ENCODE measurements at places on chromosomes 7 and 10.

DNA sequence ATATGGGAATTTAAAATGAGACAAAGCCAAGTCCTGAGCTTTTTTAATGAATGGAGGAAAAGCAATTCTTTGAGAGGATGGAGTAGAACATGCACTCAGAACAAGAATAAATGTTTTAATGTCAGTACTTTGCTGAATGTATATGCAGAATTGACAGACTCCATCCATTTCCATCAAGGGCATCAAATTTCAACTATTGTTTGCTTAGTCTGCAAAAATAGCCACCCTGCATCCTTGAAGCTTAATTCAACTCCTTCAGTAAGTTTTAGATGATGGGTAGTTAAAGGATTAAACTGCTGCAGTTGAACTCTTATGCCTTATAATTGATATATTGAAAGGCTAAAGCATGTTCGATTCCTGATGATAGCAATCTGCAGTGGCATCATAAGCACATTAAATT is 99.7 kb upstream of the IFRD1 start:
- DNase-seq = no peak

- DNase-seq = no peak
Measured at GRCh38 chr10:102086196-102086595, 21.0 kb downstream of the HPS6 start.

DNA sequence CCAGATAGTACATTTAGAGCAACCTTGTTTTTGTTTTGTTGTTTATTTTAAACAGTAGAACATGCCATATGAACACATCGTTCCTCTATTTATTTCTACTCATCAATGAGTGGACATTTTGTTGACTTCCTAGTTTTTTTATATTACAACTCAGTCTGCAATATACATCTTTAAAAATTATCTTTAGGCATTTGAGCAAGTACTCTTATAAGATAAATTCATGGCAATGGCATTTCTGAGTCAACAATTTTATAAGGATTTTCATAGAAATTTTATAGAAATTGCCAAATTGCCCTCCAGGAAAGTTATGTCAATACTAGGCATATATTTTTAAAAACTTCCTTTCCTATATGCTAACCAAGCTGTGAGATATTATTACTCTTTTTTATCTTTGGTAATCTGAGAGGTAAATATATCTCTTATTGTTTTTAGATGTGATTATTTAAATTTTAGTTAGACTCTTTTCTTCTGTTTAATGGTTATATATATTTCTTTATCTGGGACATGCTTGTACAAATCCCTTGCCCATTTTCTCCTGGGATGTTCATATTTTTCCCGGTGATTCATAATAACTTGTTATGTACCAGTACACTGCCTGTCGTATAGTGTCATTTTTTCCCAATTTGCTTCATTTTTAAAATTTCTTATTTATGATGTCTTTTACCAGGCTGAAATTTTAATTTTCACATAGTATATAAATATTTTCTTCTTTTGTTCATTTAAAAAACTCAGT is 50.5 kb downstream of the FZD1 start:
- DNase-seq = no peak

GRCh38 chr10:86329896-86330680 is 36.5 kb downstream of the GRID1 start:
- DNase-seq = no peak

GRCh38 chr10:113865901-113866300 is 11.4 kb downstream of the NHLRC2 start:
- DNase-seq = no peak

DNA sequence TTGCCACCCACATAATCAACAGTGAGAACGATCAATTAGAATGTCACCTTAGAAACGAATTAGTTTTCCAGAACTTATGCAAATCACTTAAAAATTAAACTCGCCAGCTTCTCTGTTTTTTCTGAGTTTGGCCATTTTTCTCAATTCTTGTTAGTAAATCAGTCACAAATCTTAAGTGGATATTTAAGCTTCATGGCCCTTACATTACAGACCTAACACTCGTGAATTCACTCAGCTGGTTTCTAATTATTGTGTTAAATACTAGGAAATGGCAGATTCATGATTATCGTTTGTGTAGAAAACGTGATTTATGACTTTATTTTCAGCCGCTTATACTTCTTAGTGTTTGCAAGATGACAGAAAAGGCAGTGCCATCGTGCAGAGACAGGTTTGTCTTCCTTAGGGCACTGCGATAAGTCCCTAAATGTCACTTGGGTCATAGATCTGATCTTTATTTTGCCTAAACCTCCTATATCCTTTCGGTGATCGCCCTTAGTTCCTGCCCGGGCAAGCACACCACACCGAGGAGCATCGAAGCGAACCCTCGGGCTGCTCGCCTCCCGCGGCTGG is 587 bp upstream of the CELF2 start:
- no peak for DNase-seq

- DNase-seq = no peak
Measured at GRCh38 chr7:132697003-132697402, 120.7 kb upstream of the PLXNA4 start.

DNA sequence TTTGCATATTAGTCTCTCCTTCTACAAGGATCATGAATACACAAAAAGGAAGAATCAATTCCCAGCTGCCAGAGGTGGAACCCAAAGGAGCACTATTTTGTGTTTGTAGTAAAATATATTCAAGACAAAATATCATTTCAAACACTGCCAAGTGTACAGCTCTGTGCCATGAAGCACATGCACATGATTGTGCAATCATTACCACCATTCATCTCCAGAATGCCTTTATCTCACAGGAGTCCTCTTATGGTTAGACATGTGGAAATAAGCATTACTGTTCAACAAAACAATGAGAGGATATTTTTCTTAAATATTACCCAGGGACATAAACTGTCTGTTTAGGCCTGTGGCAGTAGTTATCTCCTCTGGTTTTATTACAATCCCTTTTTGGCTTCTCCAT is 151.4 kb upstream of the PPP1R3A start:
- DNase-seq = no peak

- DNase-seq = no peak
Measured at GRCh38 chr7:93402944-93403343, 170.8 kb downstream of the VPS50 start.

DNA sequence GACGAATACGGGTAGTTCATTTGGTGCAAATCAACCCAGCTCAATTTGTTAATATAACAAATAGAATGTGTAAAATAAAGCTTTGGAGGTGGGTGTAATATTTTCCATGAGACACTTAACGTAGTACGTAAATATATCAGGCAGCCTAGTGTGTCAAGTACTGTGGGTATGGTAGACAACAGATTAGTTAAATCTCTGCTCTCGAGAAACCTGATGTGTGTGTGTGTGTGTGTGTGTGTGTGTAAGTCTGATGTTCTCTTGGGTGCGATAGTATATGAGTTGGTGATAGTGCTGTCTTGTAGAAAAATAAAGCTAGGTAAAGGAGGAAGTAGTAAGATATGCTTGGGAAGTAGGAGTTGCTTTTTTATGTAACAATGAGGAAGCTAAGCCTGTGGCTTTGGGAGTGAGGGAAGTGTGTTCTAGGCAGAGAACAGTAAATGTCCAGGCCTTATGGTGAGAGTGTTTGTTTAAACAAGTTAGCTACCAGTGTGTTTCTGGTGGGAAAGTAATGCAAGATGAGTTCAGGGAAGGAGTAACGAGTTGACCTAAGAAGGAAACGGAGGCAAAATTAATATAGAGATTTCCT is 26.1 kb downstream of the WAC start:
- DNase-seq = no peak
